CD4-positive, CD25-positive, alpha-beta regulatory T cell (primary cell): ENCODE measurements at places on chromosomes 4 and X.

DNA sequence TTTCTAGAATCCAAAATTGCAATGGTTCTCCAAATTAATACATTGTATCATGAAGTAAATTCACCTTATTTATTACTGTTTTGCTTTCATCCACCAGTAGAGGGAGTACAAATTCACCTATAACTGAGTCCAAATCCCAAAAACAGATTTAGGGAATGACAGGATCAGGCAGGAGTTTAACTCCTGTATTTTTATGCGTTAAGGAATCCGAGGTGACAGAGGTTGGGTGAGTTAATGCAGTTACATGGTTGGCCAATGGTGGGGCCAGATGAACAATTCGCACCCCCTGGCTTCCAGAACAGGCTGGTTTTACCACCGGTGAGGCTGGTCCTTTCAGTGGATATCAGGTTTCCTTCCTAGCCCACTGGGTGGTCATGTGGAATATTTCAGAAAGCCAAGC is 82.4 kb downstream of the MTNR1A start:
- no peak for DNase-seq

GRCh38 chrX:69844636-69845035 is 205.1 kb downstream of the AWAT2 start:
- DNase-seq, result no peak

DNA sequence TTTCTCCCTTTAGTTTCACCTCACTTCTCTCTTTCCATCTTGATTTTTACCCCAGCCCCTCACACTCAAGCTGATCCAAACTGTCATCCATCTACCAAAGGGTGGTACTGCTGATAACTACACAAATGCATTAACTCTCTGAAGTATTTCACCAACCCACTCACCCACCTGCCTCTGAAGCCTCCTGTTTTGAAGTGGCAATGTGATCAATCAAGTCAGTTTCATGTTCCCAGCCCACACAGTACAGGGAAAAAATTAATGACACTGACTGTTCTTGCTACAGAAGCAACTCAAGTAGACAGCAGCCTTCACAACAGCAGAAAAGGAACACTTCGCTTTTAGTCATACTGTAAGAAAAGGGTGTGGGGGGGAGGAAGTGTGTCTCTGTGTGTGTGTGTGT is 183.0 kb upstream of the NOCT start:
- DNase-seq, result no peak

DNA sequence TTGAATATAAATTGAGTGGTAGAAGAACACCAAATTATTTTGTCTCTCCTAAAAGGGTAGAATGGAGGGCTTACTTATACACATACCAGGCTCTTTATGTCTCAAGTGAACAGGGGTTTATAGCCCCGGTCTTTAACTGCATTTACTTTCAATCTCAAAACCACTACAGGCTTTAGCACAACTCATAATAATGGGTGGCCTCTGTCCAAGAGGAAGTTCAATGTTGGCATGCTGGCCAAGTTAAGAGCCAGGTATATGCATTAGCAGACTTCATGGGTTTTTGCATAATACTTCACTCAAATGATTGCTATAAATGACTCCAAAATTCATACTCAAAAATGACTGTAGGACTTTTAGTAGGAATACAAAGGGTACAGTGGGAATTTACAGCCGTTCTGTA is 118.5 kb upstream of the OTUD4 start:
- DNase-seq, result no peak
